SIG-M5 (cell line): ENCODE measurements at places on chromosomes 16 and 17.
A peak's percentile ranks its signal among the peaks of the same experiment; 100 is the strongest.

- DNase-seq = no peak
Observed at GRCh38 chr16:57341441-57342303, 16.9 kb upstream of the CCL22 start.

DNA sequence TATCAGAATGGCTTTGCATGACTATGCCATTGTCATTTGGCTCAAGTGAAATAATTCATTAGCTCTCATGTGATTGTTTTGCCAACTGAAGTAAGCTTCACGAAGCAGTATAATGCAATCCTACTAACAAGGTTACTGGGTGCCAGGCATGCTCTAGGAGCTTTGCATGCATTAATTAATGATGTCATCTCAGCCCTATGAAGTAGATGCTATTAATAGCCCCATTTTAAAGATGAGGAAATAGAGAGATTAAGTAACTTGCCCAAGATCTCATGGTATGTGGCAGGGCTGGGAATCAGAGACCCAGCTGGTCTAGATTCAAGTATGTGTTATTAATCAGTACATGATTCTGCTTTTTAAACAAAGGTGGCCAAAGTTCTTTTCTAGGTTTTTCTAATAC is 14.1 kb downstream of the KRT39 start:
- no peak for DNase-seq

- DNase-seq = no peak
Observed at GRCh38 chr17:13919818-13920217, 149.5 kb upstream of the COX10 start.

- no peak for DNase-seq
Observed at GRCh38 chr16:55640701-55641327, 15.0 kb upstream of the SLC6A2 start.

GRCh38 chr17:67212714-67213417 is 32.1 kb downstream of the HELZ start:
- peak; percentile 49 for DNase-seq

DNA sequence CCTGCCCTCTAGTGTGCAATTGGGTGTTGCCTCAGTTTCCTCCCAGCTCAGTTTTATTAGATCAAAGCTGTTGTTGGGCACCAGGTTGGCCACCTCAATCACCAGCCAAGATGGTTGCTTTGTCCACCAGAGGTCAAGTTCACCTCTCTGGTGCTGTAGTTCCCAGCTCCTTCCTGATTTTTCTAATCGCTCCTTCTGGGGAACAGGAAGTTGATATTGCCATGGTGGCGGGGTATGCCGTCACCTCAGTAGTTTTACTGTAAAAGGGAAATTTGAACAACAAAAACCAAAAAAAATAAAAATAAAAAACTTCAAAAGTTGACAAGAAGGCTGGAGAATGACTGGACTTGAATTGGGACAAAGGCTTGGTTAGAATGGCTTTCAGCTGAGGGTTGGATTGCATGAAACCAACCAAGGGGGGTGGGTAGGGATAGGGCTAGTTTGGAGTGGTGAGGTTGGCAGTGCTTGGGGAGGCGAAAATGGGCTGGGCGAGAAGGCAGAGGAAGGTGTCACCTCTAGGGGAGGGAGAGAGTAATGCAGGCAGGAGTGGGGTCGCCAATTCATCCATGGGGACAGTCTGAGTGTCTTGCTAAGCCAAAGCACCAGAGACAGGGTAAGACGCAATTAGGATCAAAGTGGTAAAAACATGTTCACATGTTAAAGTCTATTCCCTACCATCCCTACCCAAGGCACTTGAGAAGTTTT is 6.2 kb downstream of the EFNB3 start:
- no peak for DNase-seq

DNA sequence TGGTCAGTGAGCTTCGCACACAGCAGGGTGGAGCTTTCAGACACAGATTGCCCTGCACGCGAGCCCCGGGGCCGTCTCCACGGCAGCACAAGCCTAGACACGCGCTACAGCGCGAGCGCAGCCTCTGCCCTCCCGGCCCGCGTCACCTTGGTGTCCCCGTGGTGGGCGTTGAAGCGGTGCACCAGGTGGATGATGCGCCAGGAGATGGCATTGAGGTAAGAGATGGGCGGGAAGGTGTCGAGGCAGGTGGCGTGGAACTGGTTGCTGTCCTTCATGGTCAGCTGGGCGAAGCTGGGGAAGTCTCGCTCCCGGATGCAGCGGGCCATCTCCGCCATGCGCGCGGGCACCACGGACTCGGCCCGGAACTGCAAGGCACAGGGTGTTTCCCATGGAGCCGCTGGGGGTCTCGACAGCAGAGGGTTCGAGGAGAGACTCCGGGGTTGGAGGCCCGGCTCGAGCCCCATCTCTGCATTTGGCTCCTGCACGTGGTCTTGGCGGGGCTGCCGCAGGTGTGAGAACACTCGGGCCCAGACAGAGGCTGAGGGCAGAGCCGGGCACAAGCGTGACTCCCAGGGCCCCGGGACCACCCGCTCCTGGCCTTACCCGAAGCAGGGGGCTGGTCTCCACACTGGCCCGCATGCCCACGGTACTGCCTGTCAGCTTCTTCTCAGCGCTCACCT is 4.3 kb upstream of the CYBA start:
- no peak for DNase-seq

DNA sequence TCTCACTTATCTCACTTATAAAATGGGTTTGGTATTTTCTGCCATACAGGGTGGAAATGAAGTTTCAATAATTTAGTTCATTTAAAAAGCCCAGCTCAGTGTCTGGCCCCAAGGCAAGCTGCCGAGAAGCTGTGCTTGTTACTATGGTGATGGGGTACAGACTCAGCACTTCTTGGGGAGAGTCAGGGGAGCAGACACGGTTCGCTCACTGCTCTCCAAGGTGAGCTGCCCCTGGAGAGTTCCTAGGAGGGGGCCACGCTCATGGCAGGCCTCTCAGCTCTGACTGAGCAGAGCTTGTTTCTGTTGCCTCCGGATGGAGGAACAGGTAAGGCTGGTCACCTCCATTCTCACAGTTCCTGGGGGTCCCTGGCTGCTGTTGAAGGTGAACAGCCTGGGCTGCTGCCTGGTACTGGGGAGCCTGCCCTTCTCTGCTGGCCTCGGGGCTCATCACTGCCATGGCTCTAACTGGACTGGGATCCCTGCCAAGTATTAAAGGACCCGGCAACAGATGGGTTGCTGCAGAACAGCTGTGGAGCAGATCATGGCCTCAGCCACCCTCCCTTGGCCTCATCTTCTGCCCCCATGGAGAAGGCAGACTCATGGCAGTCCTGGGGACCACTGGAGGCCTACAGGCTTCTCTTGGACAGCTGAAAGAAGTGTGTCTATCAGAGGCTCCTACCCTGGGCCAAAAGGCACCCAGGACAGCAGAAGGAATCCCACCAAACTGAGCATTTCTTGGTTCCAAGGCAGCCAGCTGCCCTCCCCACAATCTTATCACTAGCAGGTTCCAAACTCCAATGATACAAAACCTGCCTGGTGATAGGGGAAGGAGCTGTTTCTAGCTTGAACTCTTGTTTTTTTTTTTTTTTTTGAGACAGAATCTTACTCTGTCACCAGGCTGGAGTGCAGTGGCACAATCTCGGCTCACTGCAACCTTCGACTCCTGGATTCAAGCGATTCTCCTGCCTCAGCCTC is 25.9 kb upstream of the SPATA32 start:
- no peak for DNase-seq

DNA sequence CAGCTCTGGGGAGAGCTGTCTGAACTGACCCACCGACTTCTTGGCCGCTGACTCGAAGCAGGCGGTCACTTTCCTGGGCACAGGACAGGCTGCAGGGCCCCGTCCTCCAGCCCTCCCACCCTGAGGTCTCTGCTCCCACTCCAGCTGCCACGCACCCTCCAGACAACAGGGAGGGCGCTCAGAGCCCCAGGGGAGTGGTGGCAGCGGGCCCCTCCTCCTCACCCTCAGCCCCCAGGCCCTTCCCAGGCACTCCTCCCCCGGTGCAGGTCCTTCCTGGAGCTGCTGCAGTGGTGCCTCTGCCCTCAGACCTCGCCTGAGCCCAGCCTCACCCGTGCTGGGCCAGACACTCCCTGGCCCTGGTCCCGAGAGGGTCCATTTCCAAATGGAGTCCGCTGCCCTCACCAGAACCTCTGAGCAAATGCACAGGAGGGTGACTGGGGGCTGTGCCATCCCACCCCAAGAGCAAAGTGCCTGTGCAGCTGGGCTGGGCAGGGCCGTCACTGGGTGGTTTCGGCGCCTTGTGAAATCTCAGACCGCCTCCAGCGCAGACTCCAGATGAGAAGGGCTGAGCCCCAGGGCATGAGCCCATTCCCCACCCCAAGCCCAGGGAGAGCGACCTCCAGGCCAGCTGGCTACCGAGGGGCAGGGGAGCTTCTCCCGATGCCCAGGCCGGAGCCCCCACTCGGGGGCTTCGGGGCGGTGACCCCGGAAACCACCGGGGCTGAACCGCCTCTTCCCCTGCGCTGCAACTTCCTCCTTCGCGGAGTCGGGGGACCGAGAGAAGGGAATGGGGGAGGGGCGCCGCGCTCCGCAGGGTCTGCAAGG is 717 bp downstream of the CYBA start:
- no peak for DNase-seq

DNA sequence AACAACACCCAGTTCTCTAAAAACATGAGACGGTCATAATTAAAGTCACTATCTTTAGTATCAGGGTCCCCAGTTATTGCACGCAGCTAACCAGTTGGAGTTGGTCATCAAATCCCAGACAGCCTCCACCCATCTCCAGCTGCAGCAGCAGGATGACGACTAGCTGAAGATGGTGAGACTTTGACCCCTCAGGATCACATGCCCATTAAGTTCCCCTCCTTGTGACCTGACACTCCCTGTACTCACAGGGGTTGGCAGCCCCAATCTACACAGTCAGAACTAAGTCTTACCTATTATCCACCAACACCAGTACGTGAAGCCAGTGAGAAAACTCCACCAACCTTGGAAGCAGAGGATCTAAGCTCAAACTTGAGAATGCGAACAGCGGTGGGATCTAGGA is 37.7 kb upstream of the IRX5 start:
- DNase-seq = no peak

- no peak for DNase-seq
Observed at GRCh38 chr17:46026166-46027047, 27.4 kb downstream of the STH start.

DNA sequence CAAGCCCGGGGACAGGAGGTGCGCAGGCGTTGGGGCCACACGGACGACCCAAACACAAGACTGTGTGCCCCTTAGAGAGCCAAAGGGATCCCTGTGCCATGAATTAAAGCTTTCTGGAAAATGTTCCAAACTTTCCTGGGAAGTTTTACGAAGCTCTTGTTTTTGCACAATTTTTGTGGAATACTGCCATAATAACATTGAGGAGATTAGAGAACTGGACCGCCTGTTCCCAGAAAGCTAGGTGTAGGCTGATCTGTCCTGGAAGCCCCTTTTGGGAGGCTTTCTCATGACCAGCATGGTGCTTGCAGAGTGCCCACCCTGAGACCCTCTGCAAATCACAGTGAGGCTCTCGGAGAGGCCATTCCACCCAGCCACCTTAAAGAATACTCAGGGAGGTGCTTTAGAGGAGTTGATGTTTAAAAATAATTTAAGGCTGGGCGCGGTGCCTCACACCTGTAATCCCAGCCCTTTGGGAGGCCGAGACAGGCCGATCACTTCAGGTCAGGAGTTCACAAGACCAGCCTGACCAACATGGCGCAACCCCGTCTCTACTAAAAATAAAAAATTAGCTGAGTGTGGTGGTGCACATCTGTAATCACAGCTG is 1.1 kb downstream of the KDM8 start:
- no peak for DNase-seq

GRCh38 chr17:53227514-53227913 is 595.2 kb upstream of the KIF2B start:
- no peak for DNase-seq

GRCh38 chr16:14331020-14331419 is 259.9 kb downstream of the MRTFB start:
- DNase-seq = no peak

GRCh38 chr17:1785930-1786329 is 24.1 kb downstream of the SERPINF1 start:
- DNase-seq = no peak

DNA sequence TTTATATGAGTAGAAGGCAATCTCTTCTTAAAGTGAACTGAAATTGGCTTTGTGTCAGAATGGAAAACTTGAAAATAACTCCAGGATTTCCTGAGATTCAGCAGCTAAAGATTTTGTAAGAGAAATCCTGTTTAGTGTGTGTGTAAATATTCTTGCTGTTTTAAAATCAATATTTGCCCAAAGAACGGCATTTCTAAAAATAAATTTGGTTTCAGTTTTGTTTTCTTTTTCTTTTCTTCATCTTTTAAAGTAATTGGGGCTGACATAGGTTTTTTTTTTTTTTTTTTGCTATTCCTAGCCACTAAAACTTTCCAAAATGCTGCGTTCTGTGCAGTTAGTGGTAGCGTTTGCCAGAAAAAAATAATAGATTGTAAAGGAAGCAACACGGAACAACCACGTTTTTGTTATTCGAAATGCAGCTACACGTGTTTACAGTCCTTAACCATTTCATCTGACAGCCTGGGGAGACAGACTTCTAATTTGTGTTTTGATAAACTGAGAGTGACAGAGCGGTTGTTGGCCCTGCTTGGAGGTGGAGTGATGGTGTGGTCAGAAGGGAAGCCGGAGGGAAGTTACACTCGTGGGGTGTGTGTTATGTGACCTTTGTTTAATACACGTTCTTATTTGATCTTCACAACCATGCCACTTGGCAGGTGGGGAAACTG is 21.6 kb upstream of the SMPD3 start:
- no peak for DNase-seq

DNA sequence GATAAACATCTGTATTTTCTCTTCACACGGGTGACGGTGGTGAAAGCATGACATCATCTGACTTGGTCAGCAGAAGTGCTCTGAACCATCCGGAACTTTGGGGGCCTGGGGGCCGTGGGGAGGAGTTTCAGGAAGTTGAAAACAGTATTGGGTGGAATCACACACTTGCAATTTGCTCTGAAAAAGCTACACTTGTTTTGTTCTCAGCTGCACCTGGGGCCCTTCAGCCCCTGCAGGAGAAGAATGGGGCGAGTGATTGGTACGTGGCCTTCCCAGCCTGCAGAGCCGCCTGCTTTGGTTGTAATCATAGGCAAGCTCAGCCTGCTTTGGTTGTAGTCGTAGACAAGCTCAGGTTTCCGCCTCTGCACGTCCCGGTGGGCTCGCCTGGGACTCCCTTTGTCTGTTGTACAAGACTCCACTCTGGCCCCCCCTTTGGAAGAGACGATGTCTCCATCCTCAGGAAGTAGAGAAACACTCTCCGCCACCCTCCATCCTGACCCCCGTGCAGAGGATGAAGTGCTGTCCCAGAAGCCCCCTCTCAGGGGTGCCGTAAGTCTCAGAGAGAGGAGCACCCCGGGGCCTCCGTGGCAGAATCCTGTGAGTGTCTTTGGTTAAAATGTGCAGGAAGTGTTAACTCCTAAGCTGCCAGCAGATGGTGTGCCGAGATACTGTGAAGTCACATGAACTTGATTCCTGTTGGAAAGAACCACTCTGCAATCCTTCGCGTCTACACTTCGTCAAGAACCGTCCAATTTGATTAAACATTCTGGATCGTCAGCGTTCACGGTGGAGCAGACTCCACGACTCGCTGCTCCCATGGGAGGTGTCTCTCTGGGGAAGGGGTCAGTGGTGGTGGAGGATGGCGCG is 5.4 kb downstream of the BANP start:
- no peak for DNase-seq

- DNase-seq = no peak
Observed at GRCh38 chr16:52545222-52545897, 1.6 kb downstream of the TOX3 start.

- no peak for DNase-seq
Observed at GRCh38 chr16:10964891-10965326, 20.5 kb downstream of the CLEC16A start.
